H4 (cell line): ENCODE measurements at places on chromosomes 1 and 21. TPM values are rescaled to one million over a fixed set of nuclear protein-coding genes. Genes with fewer than 3 reads are reported as not detected.

The PARP1 gene
- 234 and 256 TPM in 2 replicates for total RNA-seq

The SCCPDH gene
- total RNA-seq, result 34.7 and 36.1 TPM in 2 replicates

The SLAMF9 gene
- 2.2 TPM in 1 of 2 replicates, not detected in the other for total RNA-seq

The PARS2 gene
- 6.1 and 7.0 TPM in 2 replicates for total RNA-seq

DNA sequence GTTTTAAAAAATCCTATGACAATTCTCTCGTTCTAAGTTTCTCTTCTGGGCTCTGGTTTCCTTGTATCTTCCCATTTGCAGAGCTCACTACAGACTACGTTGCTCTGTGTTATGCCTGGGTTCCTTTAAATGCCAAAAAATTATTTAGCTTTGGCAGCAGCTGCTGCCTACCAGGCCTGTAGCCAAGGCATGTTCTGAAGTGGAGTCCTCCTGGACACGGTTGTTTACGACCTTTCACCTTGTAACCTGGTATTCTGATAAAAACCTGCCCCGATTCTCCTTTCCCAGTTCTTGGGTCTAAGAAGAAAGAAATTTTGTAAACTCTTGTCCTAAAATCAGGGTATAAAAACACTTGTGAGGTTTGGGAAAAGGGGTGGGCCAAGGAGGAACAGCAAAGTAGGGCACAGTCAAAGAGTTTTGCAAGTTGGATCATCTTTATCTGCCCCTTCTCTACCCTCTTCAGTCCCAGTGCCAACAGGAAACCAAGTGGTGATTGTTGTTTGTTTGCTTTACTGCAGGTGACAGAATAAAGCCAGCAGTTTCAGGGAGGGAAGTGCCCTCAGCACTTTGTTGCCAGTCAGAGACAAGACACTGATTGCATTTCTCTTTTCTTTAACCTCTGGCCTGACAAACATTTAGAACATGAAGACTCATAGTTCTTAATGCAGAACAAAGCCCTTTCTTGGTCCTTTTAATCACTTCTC is 3.1 kb upstream of the TXNIP start:
- DNase-seq, result no peak

- no peak for DNase-seq
These were observed 180.6 kb upstream of the RNPC3 start for GRCh38 chr1:103344930-103345329.

DNA sequence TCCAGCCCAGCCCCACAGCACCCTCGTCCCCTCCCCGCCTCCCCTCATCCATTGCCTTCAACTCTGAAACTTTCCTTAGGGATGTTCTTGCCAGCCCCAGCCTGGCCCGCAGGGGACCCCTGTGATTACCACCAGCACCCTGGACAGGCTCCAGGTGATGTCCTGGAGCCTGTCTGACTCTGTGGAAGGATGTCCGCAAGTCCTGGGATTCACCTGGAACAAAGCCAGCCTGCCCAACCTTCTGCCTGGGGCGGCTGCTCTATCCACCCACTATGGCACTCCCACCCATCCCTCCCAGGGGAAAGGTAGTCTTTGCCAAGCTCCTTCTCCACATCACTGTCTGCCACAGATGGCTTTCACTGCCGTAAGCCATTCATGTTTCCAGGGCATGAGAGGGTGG is 24.4 kb upstream of the PTPRF start:
- DNase-seq, result no peak

DNA sequence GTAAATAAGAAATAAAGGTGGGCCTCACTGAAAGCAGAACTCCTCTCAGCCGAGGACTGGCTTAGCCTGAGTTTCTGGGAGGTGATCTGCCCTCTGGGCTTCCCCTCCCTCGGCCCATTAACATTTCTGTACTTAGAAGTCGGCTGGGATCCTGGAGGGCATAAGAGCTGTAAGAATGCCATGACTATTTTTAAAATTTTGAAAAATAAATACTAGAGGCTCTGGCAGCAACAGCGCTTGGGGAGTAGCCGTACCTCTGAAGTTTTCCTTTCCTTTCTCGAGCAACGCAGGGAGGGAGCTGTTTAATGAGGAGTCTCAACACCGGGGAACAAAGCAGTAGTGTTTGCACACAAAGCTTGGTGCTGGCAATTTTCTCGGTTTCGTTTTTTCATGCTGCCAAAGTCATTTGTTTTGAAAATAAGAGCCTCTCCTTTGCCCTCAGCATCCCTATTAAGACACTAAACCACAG is 498.7 kb downstream of the SMYD3 start:
- no peak for DNase-seq

DNA sequence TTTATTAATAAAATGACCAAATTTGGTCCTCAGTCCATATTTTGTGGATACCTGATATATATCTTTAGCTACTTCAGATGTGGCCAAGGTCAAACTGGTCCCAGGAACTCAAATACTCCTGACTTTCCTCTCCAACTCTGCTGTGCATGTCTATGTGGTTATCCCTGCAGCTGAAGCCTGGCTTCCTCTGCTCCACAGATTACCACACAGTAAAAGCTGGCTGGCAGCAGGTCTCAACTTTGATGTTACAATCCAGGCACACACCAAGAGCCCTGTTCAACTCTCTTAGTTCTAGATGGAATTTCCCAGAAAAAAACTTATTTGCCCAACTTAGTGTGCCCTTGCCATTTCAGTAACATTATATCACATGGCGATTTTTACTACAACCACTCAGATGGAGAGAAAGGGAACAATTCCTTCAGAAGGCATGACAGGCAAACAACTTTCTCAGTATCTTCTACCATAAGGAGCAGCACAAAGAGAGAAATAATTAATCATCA is 479.5 kb downstream of the PLPP3 start:
- DNase-seq, result no peak

DNA sequence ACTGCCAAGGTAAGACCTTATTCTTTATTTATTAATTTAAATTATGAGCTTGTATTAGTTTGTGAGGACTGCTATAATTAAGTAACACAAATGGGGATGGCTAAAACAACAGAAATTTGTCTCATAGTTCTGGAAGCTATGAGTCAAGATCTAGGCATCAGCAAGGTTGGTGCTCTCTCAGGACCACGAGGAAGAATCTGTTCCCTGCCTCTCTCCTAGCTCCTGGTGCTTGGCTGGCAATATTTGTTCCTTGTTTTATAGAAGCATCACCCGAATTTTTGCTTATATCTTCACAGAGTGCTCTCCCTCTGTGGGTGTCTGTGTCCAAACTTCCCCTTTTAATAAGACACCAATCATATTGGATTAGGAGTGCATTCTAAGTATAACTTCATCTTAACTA is 41.4 kb upstream of the CCDC190 start:
- DNase-seq, result no peak

DNA sequence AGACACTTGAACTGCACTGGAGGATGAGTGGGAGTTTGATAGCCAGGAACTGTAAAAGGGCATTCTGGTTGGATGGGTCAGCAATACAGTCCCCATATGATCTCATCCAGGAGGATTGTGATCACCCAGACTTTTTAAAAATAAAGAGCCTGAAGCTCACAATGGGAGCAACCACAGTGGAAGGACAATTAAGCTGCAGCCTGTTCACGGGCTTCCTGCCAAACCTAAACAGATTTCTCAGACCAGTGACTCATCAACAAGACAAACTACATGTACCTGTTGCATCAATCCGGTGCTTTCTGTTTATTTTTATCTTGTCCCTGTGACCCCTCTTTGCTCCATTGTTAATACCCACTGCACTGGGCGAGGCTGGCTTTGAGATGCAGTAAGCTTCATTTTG is 52.3 kb downstream of the PAPPA2 start:
- peak; percentile 71 for DNase-seq

DNA sequence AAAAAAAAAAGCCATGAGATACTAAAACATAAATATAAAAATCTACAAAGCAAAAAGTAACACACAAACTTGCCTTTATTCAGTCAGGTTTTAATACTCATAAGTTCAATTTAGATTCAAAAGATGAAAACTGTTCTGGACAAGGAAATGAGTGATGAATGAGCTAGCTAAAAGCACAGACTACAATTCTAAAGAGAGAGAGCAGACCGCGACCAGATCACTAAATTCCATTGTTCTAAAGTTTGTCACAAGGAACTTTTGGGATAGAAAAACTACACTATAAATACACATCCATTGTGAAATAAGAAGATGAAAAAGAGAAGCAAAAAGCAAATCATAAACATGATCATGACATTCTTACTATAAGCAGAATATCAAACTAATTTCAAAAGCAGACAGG is 1.7 kb downstream of the ODF2L start:
- DNase-seq, result no peak
